Mononuclear cell (primary cell): ENCODE measurements at places on chromosomes 2 and 18. TPM values are rescaled to one million over a fixed set of nuclear protein-coding genes. Genes with fewer than 3 reads are reported as not detected.

PKP4 gene
- total RNA-seq: 7.9 TPM

KCNK3 gene
- total RNA-seq: 0.21 TPM

DPYSL5 gene
- total RNA-seq: not detected

LRPPRC gene
- 57.8 TPM for total RNA-seq

KCNE4 gene
- under 0.01 TPM for total RNA-seq

METAP1D gene
- total RNA-seq: 4.1 TPM

BIN1 gene
- total RNA-seq: 43.9 TPM

CENPA gene
- total RNA-seq: 0.63 TPM

SERPINB4 gene
- not detected for total RNA-seq

MAP4K3 gene
- 36.8 TPM for total RNA-seq

BBS5 gene
- 0.21 TPM for total RNA-seq

RFTN2 gene
- under 0.01 TPM for total RNA-seq

FOSL2 gene
- total RNA-seq: 171 TPM

PRKAG3 gene
- not detected for total RNA-seq

GNLY gene
- total RNA-seq: 181 TPM

FZD7 gene
- 0.63 TPM for total RNA-seq

DOK6 gene
- 2.2 TPM for total RNA-seq
